ENCODE measurements at places on chromosomes 1 and 21.

DNA sequence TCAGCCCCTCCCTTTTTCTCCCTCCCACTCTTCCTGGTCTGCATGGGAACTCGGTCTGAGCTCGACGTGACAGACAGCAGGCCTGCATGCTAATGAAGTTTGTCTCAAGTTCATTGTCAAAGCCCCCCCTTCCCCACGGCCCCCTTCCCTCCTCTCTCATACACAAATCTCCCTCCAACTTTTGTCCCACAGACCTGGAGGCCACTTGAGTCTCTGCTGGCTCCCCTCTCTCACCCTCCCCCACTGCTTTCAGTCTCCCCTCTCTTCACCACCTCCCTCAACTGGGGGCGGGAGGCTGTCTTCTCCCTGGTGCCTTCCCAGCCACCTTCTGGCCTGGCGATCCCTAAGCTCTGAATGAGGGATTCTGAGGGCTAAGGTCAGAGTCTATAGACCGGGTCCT lies 61.3 kb downstream of the RHBG start:
- DNase-seq: no peak

DNA sequence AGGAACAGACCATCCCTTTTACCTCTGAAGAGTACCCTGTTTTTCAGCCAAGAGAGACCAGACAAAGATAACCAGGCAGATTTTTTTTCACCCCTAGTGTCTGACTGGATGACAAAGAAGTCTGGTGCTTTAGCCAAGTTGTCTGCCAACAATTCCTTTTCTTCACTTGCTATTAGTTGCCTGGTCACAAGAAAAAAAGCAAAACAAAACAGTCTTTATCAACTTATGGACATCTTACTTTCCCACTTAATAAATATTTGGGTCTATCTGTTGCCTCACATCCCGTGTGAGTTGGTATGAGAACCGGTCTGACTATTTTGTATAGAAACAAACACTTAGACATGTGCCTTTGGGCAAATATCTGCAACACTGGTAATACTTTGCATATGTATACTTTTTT lies 662.9 kb downstream of the PLPP3 start:
- no peak for DNase-seq

DNA sequence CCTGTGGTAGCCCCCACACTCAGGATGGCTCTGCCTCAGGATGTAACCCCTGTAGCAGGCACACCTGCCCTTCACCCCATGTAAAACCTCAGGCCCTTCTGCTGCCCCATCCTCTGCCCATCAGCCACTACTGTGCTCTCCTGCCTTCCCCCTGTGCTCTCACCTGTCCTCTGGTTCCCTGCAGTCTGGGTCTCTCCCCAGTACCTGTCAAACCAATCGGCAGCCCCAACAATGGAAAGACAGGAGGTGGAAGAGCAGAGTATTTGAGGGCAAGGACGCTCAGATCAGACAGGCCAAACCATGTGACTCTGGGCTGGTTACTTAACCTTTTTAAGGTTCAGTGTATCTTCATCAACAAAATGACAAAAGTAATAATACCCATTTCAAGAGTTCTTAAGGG lies 30.9 kb downstream of the SMIM12 start:
- no peak for DNase-seq

DNA sequence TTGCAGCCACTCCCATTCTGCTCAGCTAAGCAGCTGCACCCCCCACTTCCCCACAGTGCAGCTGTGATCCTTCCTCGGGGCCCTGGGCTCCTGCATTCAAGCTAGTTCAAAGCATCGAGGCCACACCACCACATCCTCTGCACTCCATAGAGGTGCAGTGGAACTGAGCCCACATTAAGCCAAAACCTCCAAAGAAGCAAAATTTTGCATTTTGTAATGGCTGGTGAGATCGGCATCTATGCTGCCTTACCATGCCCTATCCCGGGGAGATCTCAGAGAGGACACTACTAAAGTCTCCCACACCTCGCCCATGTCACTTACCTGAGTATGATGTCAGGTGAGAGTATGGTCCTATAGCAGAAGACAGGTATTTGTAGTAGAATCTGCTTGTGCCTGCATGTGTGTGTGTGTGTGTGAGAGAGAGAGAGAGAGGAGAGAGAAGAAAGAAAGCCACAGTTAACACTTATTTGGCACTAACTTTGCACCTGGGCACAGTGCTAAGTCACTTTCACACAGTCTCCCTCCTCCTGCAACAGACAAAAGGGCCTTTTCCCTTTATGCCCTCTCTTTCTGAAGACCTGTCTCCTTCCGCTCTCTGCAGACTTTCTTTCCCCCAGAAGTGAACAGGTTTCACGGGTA lies 89.8 kb downstream of the KIF14 start:
- DNase-seq: no peak

DNA sequence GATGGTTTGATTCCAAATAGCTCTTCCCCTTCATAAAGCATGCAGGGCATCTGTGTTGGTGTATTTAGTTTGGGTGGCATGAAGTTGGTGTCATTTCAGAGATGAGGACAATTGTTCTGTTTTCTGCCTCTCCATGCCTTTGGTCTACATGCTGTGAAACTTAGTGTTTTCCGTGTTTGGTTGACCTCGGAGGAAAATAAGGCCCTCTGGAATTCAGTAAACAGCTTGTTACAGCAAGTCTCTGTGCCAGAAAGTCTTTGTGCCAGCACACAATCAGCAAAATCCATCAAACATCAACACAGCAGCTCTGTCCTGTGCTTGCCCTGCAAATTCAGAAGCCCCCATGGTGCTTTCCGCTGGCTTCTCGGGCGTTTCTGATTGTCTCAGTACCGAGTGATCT lies 9.5 kb downstream of the PARK7 start:
- DNase-seq: no peak

DNA sequence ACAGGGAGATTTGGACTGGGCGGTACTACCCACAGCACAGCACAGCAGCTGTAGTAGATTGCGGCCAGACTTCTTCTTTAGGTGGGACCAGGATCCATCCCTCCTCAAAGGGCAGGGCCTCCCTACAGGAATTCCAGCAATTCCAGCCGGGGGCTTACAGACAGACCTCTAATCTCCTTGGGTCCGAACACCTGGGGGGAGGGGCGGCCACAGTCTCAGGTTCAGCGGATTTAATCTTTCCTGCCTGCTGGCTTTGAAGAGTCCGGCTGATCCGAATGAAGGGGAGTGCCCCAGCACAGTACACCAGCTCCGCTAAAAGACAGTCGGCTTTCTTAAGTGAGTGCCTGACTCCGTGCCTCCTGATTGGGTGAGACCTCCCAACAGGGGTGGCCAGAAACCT lies 1708.5 kb downstream of the BRINP3 start:
- no peak for DNase-seq

DNA sequence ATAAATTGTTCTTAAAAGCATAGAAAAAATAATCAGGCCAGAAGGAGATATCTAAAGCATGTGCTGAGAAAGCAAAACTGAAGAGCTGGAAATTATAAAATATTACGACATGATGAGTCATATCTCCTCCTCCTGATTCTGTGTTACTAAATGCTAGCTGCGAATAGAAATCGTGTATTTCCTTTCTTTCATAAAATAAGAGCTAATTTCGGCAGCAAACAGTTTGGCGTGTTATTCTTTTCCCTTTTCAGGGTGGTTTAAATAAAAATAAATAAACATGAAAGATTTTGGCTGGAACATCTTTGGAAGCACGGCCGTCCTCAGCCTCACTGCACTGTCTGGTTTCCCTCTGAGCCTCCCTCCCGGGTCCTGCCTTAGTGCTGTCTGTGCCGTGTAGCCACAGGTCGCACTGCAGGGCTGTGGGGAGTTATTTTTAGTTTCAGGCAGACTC lies 56.0 kb downstream of the ADARB1 start:
- peak; percentile 69 for DNase-seq

GRCh38 chr1:117760069-117760468 lies 154.2 kb downstream of the TENT5C start:
- DNase-seq: no peak

DNA sequence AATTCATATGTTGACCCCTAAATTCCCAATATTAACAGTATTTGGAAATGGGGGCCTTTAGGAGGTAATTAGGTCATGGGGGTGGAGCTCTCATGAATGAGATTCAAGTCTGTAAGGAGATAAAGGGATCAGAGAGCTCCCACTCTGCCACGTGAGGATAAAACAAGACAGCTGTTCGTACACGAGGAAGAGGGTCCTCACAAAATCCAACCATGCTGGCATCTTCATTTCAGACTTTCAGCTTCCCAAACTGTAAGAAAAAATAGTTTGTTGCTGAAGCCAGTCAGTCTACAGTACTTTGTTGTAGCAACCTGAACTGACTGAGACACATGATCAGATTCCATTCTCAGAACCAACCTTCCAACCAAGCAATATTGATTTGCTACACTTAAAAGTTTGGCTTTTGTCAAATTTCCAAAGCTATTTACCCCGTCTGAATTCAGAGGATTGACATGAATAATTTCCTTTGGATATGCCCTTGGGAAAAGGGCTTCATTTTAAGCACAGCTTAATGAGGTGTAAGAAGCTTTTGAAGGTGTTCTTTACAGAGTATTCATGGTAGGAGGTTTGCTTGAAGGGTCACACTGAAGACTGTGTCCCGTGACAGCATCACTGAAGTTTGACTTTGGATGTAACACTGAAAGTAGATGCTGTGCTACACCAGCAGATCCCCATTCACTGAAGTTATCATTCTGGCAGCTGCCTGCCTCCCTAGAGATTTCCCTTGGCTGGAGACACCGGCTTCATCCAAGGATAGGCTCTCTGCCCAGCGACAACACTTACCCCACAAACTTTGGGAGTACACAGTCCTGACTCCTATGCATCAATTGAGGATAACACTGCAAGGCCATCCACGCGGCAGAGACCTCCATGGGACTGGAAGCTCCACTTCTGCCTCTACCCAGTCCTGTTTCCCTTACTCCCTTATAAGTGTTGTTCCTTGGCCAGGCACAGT lies 4.9 kb upstream of the OMA1 start:
- DNase-seq: no peak

GRCh38 chr1:26701266-26701994 lies 5.6 kb downstream of the ARID1A start:
- no peak for DNase-seq

GRCh38 chr1:54608566-54609230 lies 14.6 kb downstream of the FAM151A start:
- DNase-seq: no peak

- no peak for DNase-seq
These were observed 2.3 kb downstream of the KRTAP10-8 start for GRCh38 chr21:44614161-44614631.

- DNase-seq: no peak
These were observed 6.5 kb downstream of the PYCR2 start for GRCh38 chr1:225917536-225917935.

GRCh38 chr1:39635871-39636210 lies 3.6 kb downstream of the HEYL start:
- DNase-seq: no peak

DNA sequence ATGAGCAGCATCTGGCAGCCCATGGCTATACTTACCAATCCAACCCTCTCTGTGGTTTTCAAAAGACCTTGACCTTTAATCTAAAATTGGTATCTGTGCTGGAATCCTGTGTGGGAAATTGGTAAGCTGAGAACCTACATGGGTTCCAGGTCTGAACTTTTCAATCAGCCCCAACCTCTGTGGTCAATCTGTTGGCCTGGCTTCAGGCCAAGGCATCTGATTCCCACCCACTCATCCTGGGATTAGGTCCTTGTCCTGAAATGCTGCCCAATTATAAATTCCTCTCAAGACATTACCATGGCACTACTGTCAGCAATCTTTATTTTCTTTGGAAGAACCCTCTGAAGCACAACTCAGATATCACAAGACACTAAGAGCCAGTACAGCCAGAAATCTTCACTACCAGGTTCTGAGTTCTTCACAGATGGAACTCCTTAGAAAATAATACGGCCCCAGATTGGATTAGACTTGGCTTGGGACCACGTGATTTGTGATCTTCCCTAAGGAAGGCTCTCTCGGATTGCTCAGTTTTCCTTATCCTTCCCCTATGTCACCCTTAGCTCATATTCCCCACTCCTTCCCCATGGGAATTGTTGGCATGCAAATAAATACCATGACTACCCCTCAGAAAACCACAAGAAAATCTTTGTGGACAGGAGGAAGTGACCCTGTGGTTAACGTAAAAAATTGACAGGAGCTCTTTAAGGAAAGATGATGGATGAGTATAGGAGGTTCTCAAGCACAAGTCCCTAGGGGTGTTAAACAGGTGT lies 207.9 kb upstream of the ST6GALNAC5 start:
- DNase-seq: no peak

- peak; percentile 23 for DNase-seq
These were observed 401.3 kb downstream of the CAMTA1 start for GRCh38 chr1:7186382-7187111.

- DNase-seq: no peak
These were observed 23.5 kb downstream of the RSBN1 start for GRCh38 chr1:113788802-113789201.

DNA sequence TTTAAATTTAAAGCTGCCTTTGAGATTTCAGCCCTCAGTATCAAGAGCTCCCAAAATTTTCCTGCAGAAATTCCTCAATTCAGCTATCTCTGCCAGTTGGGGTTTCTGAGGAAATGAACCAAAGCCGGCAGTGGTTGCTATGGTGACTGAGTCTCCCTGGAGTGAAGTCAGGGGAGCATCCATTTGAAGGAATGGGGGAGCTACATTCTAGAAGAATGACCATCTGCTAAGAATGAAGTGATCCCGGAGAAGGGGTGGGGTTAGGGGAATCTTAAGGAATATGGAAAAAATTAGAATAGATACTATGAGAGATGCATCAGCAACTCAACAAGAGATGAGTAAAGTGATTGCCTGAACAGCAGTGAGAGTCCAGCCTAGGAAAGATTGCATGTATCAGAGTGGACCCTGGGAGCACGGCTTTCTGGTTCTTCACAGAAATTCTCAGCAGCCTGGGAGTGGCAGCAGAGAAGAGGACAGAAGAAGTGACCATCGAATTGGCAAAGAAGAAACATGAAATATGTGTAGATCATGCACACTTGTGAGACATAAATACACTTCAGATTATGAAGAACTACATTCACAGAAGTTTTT lies 94.7 kb downstream of the CHD1L start:
- peak; percentile 43 for DNase-seq

- no peak for DNase-seq
These were observed 54.6 kb upstream of the PRKACB start for GRCh38 chr1:84089465-84089864.

GRCh38 chr1:3471356-3472087 lies 17.1 kb downstream of the ARHGEF16 start:
- DNase-seq: peak; percentile 24

Data from cerebellar cortex (tissue), 1 donor.